IPS DF 6.9 (cell line): ENCODE measurements at places on chromosomes 4 and X.

GRCh38 chr4:151344948-151345347 lies 19.5 kb upstream of the SH3D19 start:
- H3K27me3 ChIP-seq: no peaks in the 10 kb centered on the region
- H3K4me1 ChIP-seq: no peaks in the 10 kb centered on the region
- no peak overlapping the region for H3K27ac ChIP-seq
- no peak for DNase-seq
- no peaks in the 10 kb centered on the region for H3K36me3 ChIP-seq

GRCh38 chr4:1975880-1976279 lies 32.9 kb downstream of the NELFA start:
- H3K36me3 ChIP-seq: peaks cover 23% of the 10 kb centered on the region
- no peaks in the 10 kb centered on the region for H3K4me1 ChIP-seq
- H3K27ac ChIP-seq: no peak overlapping the region

GRCh38 chr4:3322059-3322550 lies 29.3 kb downstream of the RGS12 start:
- H3K4me1 ChIP-seq: peaks cover 2% of the 10 kb centered on the region
- H3K27me3 ChIP-seq: no peaks in the 10 kb centered on the region
- H3K4me3 ChIP-seq: no peak overlapping the region
- peaks cover 4% of the 10 kb centered on the region; the same call in 1 of the 2 replicates for H3K36me3 ChIP-seq
- no peak for DNase-seq

DNA sequence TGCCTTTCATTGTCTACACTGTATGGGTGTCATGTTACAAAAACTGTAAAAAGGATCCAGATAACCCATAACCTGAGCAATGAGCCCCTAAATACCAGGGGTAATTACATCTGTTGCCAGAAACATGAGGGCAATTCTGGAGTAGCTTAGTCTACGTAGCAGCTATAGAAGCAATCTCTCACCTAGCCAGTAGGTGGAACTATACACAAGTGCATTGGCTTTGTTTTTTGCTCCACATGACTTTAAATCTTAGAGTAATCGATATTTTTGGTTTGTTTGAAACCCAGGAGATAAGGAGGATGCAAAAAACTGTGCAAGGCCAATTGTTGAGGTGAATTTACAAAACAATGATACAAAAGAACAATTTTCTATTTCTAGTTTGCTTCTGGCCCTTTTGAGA lies 57.5 kb downstream of the GPR82 start:
- H3K27me3 ChIP-seq: no peaks in the 10 kb centered on the region
- 0 out of 2 replicates have a peak, but pooled peaks cover 2% of the 10 kb centered on the region for H3K36me3 ChIP-seq
- peak; percentile 2 for DNase-seq
- H3K4me1 ChIP-seq: no peaks in the 10 kb centered on the region
- H3K27ac ChIP-seq: no peak overlapping the region
- H3K4me3 ChIP-seq: no peak overlapping the region

- no peaks in the 10 kb centered on the region for H3K27me3 ChIP-seq
- no peak overlapping the region for H3K27ac ChIP-seq
- no peaks in the 10 kb centered on the region for H3K36me3 ChIP-seq
- no peaks in the 10 kb centered on the region for H3K4me1 ChIP-seq
Observed at GRCh38 chr4:40369437-40370274, 34.5 kb downstream of the CHRNA9 start.

- DNase-seq: no peak
- H3K27ac ChIP-seq: no peak overlapping the region
- H3K36me3 ChIP-seq: no peaks in the 10 kb centered on the region
- no peak overlapping the region for H3K4me3 ChIP-seq
- no peaks in the 10 kb centered on the region for H3K27me3 ChIP-seq
Observed at GRCh38 chr4:169604131-169604900, 8.1 kb downstream of the NEK1 start.

GRCh38 chr4:184849185-184849584 lies 23.4 kb upstream of the ACSL1 start:
- H3K27me3 ChIP-seq: no peaks in the 10 kb centered on the region
- H3K36me3 ChIP-seq: no peaks in the 10 kb centered on the region
- H3K4me3 ChIP-seq: no peak overlapping the region
- H3K27ac ChIP-seq: no peak overlapping the region
